Jurkat, Clone E6-1 (cell line): ENCODE measurements at places on chromosomes 11 and 22.

GRCh38 chr11:63445720-63446119 lies 45.2 kb downstream of the PLAAT5 start:
- DNase-seq: no peak

DNA sequence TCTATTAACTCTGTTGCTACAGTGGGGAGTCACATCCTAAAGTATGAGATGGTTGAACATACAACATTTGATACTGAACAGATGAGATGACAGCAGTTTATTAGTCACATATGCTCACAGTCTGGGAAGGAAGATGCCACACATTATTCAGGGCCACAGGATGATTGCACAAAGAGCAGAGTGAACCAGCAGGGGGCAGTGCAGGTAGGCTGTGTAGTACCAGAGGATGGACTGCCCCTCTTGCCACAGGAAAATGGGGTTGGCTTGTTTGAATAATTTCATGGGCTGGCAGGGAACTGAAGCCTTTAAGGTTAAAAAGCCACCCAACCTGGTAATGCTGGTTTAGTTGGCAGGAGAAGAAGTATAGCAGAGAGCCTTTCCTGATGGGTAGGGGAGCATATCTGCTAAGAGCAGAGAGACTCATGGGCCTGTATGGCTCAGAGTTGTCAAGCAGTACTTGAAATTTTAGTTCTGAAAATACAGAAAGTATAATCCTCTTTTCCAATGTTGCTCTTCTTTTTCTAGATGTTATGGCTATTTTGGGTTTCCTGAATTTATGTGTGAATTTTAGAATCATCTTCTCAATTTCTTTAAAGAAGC lies 180.4 kb upstream of the B3GAT1 start:
- peak; percentile 85 for DNase-seq

GRCh38 chr11:9461760-9462134 lies 935 bp downstream of the ZNF143 start:
- DNase-seq: no peak

DNA sequence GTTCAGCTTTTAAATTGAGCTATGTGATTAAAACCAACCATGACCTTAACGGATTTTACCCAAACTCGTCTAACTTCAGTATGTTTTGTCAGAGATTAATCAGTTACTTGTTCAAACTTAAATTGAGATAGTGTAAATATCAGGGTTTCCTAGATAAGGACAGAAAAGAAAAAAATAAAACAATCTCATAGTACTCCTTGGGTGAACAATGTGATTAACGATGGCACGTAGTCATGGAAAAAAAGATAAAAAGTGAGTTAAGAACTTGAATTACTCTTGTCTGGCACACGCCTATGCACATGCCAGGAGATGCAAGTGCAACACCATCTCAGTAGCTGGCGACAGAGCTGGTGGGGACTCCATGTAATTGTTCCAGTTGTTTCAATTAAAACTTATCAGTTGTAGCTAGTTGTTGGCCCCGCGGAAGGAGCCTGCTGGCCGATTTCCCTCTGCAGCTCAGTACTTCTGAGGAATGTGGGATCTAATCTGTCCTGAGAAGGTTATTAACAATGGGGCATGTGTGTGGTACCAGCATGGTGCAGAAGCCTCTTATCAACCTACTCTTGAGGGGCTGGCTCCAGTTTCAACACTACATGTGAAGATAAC lies 3.0 kb downstream of the RASSF10 start:
- no peak for DNase-seq

DNA sequence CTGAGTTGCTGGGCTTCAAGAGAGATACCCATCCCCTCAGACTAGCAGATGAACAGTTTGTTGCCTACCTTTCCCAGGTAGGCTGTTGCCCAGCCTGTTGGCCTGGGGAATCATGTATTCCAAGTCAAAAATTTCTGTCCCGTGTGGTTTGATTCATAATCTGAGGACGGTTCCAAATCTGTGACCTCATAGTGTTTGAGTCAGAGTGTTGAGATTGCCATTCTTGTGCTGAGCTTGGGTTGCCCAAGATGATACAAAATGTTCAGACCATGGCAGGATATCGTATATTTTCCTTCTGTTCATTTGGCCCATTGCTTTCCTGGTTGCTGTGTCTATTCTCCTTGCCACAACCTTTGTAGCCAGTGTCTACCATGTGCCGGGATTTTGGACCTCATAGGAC lies 64.3 kb downstream of the CYB5R2 start:
- no peak for DNase-seq

DNA sequence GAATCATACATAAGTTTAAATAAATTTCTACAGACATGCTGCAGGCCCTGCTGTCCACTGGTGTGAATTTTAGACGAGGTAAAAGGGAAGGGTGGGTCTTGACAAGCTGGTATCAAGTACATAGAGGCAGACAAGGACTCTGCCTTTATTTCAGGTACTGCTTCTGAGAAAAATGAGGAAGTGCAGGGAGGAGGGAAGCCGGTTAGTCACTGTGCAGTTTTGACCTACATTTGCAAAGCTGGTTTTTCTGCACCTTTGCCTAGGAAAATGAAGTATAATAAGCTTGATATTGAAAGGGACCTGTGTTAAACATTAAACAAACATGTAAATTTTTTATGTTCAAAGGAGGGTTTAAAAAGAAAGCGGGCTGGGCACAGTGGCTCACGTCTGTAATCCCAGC lies 24.6 kb downstream of the TMEM45B start:
- no peak for DNase-seq

DNA sequence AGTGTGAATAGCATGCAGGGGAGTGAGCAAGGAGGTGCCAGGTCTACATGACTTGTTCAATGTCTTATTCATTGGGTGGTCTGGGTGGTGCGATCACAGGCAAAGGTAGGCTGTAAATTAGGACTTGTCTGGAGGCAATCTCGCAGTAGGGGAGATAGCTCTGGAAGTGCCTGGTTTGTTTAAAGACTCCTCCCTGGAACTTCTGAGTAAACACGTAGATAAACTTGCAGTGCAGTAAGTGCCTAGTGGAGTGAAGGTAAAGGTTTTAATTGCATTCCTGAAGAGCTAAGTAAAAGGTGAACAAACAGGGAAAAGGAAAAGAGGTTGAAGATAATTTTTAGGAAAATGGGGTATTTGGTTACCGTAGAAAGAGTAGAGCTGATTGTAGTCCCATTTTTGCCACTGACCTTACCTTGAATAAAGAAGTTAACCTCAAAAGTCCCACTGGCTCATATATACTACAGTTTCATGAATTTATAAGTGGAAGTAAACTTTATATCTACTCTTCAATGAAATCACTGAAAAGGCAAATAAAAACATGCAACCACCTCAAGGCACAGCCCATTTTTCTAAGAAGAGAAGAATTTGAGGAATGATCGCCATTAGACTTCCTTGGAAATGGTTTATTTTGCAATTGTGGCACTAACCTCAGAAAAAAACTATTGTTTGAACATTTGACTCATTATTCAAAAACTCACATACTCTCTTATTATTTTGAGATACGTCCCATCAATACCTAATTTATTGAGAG lies 44.3 kb downstream of the AASDHPPT start:
- DNase-seq: no peak

DNA sequence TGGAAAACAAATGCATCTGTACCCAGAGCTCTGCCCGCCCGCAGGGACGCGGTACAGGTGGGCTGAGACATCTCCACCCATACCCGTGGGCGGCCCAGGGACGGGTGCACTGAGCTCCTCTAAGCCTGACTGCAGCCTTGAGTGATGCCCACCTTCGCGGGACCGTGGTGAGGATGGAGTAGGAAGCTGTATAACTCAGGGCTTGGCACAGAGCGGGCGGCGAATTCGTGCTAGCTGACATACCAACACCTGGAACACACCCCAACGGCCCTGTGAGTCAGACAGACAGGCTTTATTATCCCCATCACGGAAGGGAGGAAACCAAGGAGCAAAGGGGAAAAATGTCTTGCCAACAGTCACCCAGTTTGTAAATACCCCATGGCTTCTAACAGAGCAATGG lies 61.9 kb downstream of the SMCO4 start:
- DNase-seq: no peak

DNA sequence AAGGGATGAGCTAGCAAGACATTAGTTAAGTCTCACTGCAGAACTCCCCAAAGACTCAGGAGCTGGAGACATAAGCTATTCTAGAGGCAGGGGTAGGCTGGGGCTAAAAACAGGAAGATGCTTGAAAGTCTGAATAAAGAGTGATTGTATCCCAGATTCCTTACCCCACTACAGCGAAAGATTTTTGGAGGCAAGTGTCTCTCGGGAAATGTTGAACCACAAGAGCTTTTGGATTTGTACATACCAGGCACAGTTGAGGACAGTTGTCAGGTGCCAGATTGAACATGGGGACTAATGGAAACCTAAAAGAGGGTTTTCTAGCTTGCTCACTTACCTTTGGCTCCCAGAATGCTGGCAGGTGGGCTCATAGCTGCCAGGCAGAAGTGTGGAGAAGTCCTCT lies 43.5 kb upstream of the OR9Q1 start:
- no peak for DNase-seq

DNA sequence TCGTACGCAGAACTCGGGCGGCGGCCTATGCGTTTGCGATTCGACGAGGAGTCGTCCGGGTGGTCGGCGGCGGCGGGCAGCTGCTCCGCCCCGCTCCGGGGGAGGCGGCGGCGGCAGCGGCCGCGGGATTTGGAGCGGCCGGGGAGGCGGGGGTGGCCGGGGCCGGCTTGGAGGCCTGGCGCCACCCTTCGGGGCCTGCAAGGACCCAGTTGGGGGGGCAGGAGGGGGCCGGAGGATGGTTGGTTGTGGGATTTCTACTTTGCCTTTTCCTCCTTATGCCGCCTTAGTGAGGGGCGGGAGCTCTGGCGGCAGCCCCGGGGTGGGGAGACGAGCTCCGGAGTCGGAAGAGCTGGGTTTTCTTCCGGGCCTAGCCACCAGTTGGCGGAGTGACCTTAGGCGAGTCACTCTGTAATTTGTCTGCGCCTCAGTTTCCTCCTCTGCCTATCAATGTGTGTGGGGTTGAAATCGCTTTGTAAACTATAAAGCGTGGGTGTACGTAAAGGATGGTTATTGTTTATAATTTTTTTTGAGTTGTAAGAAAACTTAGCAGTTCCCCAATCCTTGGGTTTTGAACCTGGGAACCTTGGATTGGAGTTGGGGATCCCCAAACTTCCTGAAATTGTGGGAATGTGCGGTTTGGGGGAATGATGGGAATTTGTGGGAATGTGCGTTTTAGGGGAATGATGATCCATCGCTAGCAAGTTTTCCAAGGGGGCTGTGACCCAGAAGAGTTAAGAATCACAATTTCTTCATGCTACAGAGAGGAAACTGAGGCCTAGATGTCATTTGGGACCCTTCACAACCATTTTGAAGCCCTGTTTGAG lies 679 bp downstream of the TUG1 start:
- DNase-seq: peak; percentile 44

DNA sequence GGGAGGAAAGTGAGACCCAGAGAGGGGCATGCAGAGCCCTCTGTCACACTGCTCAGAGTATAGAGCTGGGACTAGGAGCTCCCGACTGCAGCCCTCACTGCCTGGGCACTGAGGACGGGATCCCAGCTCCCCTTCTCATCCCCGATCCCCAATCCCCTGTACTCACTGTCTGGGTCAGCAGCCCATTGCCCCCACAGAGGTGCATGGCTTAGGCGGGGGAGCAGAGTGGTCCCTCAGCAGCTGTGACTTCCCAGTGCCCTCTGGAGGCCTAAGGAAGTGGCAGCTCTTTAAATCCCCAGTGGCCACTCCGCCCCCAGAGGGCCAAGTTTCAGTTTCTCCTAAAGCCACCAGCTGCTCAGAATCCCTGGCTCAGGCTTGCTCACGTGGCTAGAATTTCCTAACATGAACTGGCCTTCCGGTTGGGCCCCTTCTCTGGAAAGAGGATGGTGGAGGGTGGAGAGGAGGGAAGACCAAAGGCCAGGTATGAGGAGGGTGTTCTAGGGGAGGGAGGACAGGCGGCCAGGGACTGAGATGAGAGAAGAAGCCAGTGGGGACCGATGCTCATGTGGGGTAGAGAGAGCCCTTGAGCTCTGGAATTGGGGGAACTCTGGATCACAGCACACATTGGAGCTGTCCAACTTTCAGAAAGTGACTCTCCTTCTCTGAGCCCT lies at the start of gene BATF2:
Gene BATF2, minus strand, starts transcription at position 262 of the 671 bp plus-strand sequence. Its CDS starts 57 bp downstream, at position 205.
- DNase-seq: no peak

DNA sequence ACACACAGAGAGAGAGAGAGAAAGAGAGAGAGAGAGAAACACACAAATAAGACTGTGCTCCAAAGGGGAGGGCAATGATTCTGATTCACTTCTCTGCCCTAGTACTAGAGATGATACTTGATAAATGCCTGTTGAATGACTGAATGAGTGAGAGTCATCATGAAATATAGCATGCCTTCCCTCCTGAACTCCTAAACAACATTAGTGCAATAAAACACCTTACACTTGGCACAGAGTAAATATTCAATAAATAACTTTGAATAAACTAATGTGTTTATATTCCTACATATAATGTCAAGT lies 511.2 kb upstream of the RAG2 start:
- no peak for DNase-seq

DNA sequence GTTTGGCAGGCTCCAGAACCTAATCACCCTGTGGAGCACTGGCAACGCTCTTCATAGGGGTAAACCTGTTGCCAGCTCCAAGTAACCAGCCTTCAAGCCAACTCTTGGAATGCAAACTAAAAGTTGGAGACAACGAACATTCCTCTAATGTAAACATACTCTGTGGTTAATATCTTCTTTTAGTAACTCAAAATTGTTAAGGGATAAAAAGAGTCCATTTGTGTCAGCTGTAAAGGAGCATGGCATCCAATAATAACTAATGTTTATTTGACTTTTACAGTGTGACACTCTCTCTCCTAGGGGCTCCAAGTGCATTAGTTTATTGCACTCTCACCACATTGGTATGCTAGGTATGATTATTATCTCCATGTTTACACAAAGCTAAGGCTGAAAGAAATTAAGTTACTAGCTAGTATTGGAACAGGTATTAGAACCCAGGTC lies 31.0 kb upstream of the AMOTL1 start:
- no peak for DNase-seq

DNA sequence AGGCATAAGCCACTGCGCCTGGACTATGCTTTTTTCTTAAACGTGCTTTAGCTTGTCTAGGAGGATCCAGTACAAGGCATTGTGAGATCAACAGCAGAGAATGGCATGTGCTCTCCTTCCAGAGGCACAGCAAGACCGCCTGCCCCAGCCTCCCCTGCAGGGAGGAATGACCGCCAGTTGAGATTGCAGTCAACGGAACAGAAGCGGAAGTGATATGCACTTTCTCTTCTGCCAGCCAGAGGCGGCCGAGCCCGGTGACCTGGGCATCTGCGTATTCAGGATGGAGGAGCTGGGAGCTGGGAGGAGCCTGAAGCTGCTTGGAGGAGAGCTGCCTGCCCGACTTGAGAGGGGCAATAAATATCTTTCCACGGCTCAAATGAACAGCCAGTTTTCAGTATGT lies 243.0 kb downstream of the CTTN start:
- no peak for DNase-seq

GRCh38 chr22:45867906-45868555 lies 108.9 kb downstream of the WNT7B start:
- DNase-seq: no peak

DNA sequence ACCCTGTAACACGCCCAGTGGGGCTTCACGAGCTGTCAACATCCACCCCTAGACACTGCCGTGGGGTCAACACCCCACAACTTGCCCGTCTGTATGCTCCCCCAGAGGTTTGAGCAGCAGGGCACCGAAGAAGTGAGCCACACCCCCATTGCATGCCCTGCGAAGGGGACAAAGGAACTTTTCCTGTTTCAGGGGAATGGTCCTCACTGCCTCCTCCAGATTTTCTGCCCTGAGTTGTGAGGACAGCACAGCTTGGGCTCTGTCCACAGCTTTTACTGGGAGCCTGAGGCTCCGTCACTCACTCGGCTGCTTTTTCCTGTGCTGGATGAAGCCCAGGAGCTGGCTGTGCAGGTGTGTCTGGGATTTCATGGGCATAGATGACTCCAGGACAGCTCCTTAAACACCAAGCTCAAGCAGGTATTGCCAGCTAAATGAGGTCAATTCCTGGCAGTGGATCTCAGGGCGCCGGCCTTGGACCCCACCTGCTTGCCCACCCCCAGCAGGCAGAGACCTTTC lies 40.2 kb upstream of the CCDC188 start:
- DNase-seq: no peak
